NCI-H187 treated with DMSO at 0.1 percent for 48 hours (cell line): ENCODE measurements at places on chromosomes 5 and 9.

- DNase-seq: no peak
These were observed 60.1 kb downstream of the CCDC171 start for GRCh38 chr9:15612962-15613361.

- no peak for DNase-seq
These were observed 35.6 kb downstream of the TPPP start for GRCh38 chr5:657570-657969.

DNA sequence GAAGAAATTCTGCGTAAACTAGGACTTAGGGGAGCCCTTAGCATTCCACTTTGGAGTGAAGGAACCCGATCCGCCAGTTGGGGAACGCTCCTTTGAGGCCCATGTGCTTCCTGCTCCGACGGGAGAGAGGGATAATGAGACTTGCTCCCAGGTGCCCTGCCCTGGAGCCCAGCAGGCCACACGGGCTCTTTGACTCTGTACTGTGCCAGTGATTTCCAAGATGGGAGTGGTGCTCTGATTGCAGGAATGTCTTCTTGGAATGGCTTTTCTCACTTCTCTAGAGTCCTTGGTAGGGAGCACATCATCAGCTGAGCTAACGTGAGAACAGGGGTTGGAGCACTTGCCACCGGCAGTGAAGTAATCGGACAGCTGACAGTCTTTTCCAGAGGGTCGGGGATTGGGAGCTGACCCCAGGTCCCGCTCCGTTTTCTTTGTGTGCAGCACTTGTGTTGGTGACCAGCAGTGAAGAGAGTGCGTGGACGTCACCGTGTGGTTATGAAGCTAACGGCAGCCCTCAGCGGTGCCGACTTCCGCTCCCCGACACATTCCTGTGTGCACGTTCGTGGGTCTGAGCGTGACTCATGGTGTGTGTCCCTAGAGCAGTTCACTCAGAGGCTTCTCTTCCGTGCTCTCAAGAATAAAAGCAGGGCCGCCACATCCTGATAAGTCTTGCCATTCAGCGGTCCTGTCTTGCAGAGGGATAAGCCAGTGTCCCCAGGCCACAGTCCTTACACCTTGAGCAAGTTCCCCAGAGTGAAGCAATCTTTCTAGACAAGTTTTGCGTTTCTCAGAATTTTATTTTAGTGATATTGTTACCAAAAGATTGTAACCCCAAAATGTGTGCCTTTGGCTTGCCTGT lies 25.6 kb downstream of the ABL1 start:
- no peak for DNase-seq

GRCh38 chr5:178371362-178372111 lies 138.9 kb upstream of the PHYKPL start:
- no peak for DNase-seq

GRCh38 chr9:93667006-93667405 lies 90.6 kb downstream of the PHF2 start:
- no peak for DNase-seq

GRCh38 chr9:16561121-16561520 lies 309.3 kb downstream of the BNC2 start:
- no peak for DNase-seq

DNA sequence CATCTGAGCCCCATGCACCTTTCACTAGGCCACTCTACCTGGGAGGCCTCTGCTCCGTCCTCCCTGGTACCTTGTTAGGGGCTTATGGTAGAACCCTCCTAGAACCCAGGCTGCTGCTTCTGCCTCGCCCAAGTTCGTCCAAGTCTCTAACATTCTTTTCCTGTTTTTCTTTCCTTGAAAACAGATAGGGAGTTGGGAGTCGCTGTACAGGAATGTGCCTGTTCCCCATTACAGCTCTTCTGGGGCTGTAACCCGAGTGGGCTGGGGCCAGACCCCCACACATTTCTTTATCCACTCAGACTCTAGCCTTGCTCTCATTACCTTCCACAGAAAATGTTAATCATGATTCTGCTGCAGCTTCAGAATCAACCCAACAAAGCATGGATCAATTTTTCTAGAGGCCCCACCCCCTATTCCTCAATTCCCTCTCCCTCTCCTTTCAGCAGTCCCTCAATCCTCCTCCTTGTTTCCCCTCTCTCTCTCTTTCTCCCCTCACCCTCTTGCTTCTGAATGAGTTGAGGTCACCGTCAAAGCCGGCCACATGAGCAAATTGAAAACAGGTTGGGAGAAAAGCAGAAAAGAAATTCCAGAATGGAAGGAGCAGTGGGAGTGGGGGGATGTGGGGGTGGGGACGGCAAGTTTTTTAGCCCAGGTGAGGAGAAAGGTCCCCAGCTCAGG lies 193.8 kb upstream of the TRIM32 start:
- DNase-seq: no peak

DNA sequence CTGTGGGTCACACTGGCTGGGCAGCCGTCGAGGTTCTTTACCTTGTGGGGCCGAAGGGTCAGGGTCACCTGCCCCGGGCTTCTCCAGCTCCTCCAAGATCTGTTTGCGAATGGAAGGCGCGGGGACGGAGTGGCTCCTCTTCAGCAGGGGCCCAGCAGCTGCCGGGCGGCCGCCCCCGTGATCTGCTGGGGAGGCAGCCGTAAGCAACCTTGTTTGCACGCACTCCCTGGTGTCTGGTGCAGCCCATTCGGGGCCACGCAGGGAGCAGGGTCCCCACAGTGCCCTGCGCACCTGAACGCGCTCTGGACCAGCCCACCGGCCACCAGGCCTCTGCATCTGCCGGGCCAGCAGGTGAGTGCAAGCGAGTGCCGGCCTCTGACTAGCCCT lies 34.9 kb downstream of the PNPLA7 start:
- DNase-seq: no peak

- DNase-seq: no peak
These were observed 129.1 kb upstream of the BOD1 start for GRCh38 chr5:173745557-173745956.

DNA sequence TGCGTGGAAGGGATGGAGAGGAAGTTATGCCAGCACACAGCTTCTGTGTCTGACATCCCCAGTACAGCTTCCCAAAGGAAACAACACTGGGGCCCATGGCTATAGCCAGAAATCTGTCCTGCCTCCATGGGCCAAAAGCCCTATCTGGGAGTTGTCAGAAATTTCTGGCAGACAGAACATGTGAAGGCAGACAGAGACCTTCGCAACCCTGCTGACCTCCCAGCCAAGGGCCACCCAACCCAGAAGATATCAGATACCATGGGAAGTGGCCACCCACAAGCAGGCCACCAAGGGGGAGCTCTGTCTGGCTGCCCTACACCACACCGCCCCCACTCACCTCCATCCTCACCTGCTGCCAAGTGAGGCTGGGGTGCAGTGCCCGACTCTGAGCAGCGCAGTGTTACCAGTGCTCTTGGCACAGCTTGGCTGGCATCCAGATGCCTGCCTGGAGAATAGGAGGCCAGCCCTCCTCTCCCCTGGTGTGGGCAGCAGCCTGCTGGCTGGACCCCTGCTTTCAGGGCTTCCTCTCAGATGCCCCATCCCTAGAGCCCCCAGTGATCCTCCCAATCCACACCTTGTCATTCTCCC lies 61.6 kb upstream of the NEURL1B start:
- no peak for DNase-seq

GRCh38 chr9:129724456-129725190 lies 28.2 kb downstream of the PTGES start:
- DNase-seq: no peak

- DNase-seq: no peak
These were observed 22.6 kb downstream of the NPR3 start for GRCh38 chr5:32733590-32734340.

- DNase-seq: no peak
These were observed 1.2 kb downstream of the SEMA4D start for GRCh38 chr9:89496645-89497256.

DNA sequence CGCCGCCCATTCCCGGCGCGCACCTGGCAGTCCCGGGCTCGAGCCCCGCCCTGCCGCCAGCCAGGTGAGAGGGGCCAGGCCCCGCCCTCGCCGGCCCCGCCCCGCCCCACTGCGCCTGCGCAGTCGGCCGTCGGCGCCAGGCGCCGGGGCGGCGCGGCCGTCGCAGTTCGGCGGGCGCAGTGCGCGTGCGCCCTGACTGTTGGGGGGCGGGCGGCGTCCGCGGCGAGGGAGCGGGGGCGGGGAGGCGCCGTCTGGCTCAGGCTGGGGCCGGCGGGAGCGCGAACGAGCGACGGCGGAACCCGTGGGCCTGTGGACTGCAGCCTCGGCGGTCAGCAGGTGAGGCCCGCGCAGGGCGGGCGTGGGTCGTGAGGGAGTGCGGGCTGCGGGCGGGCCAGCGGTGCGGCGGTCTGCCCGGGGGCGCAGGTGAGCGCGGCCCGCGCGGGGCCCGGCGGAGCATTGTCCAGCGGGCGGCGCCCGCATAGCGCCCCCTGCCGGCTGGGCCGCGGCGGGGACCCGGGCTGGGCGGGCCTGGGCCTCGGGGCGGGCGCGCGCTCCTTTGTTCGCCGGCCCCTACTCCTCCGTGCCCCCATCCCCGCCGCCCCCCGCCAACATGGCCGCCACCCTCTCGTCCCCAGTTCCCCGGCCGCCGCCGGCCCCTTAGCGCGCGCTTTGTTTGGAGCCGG lies at the start of gene SPIN1:
Gene SPIN1, plus strand, starts transcription at position 242 of the 683 bp plus-strand sequence. CDS start 38,096 bp downstream, outside the sequence.
- DNase-seq: no peak

DNA sequence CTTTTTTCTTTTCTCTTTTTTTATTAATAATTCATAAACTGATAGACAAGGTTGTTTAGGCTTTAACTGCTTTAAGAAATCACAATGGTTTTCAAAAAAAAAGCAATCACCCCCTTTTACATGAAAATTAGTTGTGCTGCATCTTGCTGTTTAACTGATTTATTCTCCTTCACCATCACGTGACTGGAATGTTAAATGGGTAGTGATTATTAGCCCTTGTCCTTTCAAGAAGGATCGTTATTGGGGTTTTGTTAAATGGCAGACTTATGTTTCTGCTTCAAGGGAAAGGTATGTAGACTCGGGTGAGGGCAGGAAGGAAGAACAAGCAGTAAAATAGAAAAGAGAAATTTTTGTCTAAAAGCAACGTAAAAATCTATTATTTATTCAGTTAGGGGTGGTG lies 175.6 kb upstream of the TLE4 start:
- no peak for DNase-seq

DNA sequence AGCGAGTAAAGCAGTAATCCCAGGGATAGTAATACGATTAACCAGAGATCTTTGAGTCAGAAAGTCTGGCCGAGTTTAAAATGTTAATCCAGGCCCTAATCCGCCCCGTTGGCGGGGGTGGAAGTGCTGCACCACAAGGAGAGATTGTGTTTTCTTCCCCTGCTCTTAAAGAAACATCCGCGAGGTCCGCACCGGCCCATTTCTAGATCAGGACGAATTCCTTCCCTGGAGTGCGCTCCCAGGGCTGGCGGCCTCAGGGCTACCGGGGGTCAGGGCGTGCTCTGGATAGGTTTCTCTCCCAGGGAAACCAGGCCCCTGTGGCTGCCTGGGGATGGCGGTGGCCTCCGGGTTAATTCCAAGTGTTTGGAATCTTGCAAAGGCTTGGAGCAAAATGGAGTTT lies 9.3 kb upstream of the NEUROG1 start:
- DNase-seq: no peak

GRCh38 chr9:122239722-122240121 lies 11.0 kb upstream of the LHX6 start:
- no peak for DNase-seq

GRCh38 chr5:77175231-77175630 lies 35.2 kb upstream of the PDE8B start:
- DNase-seq: no peak

- DNase-seq: no peak
These were observed 22.4 kb upstream of the SMIM15 start for GRCh38 chr5:61184708-61185107.

DNA sequence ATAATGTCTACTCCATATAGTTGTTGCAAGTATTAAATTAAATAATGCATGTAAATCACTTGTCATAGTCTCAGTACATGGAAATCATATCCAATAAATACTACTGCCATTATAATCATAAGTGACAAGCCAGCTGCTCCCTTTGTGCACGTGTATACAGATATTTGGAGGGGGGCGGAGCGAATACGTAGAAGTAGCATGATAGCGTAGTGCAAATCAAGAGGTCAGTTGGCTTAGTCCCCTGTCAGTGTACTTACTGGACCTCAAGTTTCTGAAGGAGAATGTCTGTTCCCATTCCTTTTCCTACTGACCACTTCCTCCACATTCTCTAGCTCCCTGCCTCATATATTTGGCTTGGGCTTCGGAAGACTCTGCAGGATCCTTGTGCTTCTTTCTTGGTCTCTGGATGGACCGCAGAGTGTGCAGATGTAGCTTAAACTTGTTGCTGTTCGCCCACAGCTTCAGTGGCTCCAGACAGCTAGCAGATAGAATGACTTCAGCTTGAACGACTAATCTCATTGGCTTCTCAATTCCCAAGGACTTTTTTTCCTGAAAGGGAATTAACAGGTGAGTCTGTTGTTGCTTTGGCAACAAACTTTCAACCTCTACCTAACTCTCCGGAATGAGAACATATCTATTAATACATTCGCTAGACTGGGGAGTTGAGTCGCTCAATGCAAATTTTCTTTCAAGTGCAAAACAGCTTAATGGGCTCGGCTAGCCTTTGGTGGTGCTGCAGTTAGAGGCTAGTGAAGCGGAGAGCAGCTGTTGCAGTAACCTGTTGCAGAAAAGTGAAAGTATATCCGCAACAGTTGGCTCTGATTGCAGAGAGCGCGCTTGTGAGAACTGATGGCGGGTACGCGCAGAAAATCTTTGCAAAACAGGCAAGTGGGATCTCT lies at the start of gene PCDHB1:
Gene PCDHB1, plus strand, starts transcription at position 753 of the 899 bp plus-strand sequence. Its CDS starts 97 bp downstream, at position 850.
- no peak for DNase-seq

DNA sequence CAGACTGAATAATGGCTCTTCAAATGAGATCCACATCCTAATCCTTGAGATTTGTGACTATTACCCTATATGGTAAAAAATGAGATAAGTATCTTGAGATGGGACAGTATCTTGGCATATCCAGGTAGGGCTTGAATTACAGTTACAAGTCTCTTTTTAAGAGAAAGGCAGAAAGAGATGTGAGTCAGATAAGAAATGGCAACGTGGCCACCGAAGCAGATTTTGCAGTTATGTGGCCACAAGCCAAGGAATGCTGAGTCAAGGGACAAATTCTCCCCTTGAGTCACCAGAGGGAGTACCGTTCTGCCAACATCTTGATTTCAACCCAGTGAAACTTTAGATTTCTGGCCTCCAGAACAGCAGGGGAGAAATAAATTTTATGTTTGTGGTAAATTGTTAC lies 1983.0 kb upstream of the C9orf72 start:
- no peak for DNase-seq

GRCh38 chr9:20630241-20630943 lies 8.1 kb upstream of the MLLT3 start:
- DNase-seq: no peak

GRCh38 chr9:79945495-79945894 lies 373.7 kb downstream of the TLE4 start:
- DNase-seq: no peak

DNA sequence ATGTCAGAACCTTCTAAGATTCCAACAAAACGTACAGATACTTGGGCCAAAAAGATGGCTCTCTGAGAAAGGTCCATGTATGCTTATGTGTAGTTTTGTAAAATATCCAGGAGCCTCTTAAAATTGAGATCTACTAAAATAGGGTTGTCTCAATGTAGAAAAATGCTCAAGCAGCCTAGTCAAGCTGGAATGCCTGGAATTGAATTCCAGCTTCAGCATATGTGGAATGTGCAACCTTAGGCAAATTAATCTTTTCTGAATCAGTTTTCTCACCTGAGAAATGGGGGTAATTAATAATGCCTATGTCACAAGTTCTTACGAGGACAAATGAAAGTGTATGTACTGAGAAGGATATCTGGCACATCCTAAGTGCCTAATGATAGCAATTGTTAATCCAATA lies 662.4 kb downstream of the DTWD2 start:
- DNase-seq: no peak
